Activated CD4-positive, alpha-beta T cell treated with anti-CD3 and anti-CD28 coated beads, Interleukin-2, Interleukin-6, amounts not matched to agents 100 ng/mL and 50 ng/mL, durations not matched to agents 16 hours and 8 hours (primary cell): ENCODE measurements at places on chromosomes 11 and 22.

DNA sequence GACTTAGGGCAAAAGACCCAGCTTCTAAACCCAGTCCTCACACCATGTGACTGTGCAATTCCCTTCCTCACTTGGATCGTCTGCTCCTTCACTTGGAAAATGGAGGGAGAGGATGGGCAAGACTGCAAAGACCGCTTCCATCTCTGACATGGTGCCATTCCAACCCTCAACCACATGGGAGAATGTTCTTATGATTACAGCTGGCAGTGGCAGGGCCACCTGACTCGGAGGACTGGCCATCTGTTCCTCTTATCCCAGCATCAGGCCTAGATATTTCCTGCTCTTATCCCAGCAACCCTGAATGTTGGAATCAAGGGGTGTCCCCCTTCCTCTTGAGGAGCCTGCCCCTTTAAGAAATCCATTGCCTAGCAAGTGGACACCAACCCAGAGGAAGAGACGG, 15.4 kb downstream of the DSCAML1 start:
- no peak for DNase-seq

DNA sequence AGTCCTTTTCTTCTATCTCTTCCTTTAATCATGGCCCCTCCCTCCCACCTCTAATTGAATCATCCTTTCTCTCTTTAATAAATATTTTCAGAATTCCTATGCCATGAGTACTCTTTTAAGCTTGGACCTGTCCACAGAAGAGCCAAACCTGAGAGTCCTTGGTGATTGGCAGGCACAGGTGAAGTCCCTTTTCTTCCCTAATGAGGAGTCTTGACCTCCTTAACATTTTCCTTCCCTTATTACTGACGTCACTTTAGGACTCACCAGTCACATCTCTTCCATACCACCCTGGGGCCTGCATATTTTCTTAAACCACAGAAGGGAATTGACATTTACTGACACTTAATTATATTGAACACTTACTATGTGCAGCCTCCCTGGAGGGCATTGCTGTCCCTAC, 41.0 kb upstream of the RASSF10 start:
- DNase-seq: no peak

DNA sequence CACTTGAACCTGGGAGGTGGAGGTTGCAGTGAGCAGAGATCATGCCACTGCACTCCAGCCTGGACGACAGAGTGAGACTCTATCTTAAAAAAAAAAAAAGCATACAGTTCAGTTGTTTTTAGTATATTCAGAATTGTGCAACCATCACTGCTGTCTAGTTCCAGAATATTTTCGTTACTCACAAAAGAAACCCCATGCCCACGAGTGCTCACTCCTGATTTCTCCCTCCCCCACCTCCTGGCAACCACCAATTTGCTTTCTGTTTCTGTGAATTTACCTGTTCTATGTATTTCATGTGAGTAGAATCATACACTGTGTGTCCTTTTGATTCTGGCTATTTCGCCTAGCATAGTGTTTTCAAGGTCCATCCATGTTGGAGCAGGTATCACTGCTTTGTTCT, 24.8 kb downstream of the PTPRJ start:
- peak; percentile 69 for DNase-seq

DNA sequence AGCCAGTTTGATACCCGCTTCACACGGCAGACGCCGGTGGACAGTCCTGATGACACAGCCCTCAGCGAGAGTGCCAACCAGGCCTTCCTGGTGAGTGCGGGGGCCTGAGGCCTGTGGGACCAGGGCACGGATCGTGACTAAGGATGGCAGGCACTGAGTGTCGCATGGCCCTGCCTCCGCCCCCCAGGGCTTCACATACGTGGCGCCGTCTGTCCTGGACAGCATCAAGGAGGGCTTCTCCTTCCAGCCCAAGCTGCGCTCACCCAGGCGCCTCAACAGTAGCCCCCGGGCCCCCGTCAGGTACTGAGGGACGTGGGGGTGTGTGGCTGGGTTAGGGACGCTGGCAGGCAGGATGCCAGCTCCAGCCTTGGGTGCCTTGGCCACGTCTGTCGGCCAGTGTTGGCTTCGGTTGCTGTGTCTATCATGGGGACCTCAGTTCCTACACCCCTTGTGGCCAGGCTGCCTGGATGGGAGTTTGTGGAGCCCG, 3.0 kb downstream of the PTPRCAP start:
- DNase-seq: peak; percentile 55

- DNase-seq: no peak
These were observed 154.1 kb downstream of the AASDHPPT start for GRCh38 chr11:106231591-106231990.

DNA sequence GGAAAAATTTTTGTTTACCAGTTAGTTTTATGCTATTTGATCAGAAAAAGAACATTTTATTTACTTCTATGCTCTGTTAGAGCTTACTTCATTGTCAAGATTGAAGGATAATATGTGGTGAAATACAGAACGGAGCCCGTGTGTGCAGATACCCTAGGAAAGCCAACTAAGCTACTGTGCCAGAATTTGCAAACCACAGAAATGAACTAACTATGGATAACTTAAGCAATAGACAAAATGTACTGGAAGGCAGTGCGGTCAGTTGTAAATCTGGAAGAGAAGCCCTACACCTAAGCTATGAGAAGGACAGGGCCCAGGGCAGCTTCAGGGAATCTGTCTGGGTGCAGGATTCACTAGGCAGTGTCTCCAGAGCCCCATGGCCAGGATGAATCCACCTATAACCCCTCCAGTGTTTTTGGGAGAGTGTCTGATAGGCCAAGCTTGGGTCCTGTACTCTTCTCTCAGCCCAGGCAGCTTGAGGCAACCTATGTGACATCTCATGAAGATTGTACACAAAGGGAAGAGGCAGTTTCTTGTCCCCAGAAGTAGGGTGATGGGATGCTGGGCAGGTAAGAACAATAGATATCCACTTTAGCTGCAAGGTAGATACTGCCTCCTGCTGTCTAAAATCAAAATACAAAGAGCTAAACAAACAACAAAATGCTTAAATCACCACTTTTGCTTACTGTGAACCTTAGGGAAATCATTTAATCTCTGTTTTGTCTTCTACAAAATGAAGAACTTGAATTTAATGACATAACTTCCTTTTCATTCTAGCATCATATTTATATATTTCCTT, 12.1 kb downstream of the MMP7 start:
- DNase-seq: no peak

- no peak for DNase-seq
These were observed 68.8 kb downstream of the SPECC1L start for GRCh38 chr22:24339452-24339747.

DNA sequence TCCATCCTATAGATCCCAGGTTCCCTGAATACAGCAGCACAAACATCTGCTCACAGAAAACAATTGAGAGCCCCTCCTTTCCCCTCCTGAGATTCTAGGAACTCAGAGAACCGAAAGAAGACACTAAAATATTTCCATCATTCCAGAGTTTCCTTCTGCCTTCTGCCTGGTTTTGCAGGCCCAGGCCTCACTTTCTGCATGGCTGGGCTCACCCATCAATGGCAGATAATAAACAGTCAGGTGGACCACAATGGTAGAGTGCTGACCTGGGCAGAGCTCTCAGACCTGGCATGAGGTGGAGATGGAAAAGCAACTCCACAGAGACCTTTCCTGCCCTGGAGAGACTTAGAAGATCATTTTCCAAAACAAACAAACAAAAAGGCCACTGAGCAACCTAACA, 389.1 kb downstream of the NXPE2 start:
- no peak for DNase-seq

DNA sequence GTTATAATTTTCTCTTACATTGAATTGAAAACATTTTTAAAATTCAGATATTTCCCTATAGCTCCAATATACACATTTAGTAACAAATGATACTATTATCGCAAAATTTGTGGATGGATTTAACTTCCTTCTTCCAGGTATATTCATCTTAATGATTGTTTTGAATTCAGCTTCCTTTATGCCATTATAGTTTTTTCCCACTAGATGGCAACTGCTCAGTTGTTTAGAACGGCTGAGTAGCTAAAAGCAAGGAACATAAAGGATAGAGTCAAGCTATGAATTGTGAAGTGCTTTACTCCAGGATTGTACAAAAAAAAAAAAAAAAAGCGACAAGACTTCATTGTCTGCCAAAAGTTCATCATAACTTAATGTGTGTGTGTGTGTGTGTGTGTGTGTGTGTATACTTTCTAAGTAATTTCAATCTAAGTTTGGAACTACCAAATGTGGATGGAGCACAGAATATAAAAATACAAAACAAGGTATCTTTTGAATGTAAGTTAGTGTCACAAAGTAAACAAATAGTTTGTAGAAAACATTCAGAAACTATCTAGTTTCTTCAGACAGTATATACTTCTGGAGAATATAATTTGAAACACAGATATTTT, 846.4 kb downstream of the DLG2 start:
- DNase-seq: no peak

DNA sequence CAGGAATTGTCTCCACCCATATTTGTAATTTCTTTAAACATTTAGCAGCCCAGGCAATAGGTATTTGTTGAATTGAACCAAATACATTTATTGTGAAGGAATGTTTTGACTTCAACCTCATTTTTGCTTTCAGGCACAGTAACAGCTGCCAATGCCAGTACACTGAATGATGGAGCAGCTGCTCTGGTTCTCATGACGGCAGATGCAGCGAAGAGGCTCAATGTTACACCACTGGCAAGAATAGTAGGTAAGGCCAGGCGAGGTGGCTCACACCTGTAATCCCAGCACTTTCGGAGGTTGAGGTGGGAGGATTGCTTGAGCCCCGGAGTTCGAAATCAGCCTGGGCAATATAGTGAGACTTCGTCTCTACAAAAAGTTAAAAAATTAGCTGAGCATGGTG, 20.9 kb downstream of the ACAT1 start:
- DNase-seq: no peak

DNA sequence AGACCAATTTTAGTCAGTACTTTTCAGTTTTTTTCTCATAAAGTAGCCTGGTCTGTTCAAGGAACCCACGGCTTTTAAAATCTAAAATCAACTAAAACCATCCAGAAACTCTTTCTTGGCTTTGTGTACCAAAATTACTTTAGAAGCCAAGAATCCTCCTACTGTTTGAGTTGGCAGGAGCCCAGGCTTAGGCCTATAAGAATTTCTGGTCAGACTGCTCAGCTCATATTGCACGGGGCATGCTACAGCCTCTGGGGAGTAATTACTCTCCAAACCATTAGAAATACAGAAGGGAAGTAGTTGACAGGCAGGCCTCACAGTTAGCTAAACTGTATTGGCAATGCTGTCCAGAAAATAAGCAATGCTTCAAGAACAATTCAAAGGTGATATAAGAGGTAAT, 1862.9 kb upstream of the RAG2 start:
- no peak for DNase-seq

DNA sequence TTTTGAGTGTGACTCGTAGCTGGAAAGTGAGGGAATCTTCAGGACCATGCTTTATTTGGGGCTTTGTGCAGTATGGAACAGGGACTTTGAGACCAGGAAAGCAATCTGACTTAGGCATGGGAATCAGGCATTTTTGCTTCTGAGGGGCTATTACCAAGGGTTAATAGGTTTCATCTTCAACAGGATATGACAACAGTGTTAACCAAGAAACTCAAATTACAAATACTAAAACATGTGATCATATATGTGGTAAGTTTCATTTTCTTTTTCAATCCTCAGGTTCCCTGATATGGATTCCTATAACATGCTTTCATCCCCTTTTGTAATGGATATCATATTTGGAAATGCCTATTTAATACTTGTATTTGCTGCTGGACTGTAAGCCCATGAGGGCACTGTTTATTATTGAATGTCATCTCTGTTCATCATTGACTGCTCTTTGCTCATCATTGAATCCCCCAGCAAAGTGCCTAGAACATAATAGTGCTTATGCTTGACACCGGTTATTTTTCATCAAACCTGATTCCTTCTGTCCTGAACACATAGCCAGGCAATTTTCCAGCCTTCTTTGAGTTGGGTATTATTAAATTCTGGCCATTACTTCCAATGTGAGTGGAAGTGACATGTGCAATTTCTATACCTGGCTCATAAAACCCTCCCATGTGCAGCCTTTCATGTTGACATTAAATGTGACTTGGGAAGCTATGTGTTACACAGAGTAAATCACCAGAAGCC, 11.0 kb downstream of the OR51E1 start:
- DNase-seq: no peak

DNA sequence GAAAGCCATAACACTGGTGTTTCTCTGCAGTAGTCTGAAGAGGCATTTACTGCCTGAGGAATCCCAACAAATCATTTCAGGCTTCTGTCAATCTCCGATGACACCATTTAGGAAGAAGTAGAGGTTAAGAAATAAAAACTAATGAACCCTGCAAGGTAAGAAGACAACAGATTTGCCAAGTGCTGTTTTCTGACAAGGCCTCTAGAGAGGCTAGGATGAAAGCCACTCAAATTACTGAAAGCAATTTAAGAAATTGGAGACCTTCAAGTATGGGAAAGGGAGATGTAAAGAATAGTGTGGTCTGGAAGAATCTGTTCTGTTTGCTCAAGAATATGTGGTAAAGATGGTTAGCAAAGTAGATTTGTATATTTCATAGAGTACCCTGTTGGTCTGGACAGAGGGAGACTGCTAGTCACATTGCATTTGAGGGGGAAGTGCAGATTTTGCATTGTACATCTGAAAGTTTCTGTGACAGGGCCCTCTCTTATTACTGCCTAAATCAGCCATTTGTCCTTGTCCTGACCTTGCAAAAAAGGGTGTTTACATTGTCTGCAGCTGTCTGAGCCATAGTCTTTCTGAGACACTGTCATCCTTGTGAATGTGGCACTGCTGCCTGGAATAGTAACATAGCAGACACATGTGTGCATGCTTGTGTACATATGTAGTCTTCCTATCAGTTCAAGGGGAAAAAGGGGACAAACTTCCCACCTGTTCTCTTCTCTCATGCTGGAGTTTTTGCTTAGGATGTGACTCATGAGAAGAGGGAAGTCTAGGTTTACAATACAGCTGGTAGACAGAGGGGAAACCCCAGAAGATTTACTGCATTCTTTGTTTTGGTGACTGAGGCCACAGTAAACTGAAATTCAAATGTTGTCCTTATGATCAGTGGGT, 640.2 kb upstream of the KIRREL3 start:
- no peak for DNase-seq

GRCh38 chr22:36831206-36831605, 14.4 kb upstream of the PVALB start:
- DNase-seq: no peak

- DNase-seq: no peak
These were observed 141.3 kb upstream of the TTC12 start for GRCh38 chr11:113173126-113173525.

DNA sequence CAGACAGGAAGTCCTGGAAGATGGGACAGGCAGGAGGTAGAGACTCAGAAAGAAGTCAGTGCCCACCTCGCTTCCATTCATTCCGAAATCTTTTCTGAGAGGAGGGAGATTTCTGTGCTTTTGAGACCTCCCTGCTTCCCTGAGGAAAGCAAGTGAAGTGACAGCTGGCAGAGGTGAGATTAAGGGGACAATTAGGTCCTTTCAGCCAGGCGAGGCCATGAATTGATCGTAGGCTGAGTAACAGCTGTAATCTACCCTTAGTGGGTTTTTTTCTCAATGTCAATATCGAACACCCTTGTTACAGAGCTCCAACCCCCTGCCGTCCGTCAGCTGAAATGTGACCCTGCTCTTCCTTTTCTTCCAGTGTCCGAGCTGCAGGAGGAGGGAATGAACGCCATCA, 96.0 kb downstream of the PARVA start:
- DNase-seq: no peak

- peak; percentile 84 for DNase-seq
These were observed 10.6 kb downstream of the MYH9 start for GRCh38 chr22:36377022-36377631.

- DNase-seq: no peak
These were observed 242.4 kb downstream of the FAM76B start for GRCh38 chr11:95547186-95547585.

GRCh38 chr11:124405581-124405980, 6.8 kb upstream of the OR8B3 start:
- no peak for DNase-seq
